GM12864 (cell line): ENCODE measurements at places on chromosomes 13 and 19.

GRCh38 chr13:23098161-23098907, 82.4 kb upstream of the SGCG start:
- no peak for DNase-seq

GRCh38 chr19:4684312-4685095, 14.4 kb upstream of the MYDGF start:
- DNase-seq = no peak

GRCh38 chr13:112980434-112980833, 11.4 kb downstream of the MCF2L start:
- DNase-seq = no peak

DNA sequence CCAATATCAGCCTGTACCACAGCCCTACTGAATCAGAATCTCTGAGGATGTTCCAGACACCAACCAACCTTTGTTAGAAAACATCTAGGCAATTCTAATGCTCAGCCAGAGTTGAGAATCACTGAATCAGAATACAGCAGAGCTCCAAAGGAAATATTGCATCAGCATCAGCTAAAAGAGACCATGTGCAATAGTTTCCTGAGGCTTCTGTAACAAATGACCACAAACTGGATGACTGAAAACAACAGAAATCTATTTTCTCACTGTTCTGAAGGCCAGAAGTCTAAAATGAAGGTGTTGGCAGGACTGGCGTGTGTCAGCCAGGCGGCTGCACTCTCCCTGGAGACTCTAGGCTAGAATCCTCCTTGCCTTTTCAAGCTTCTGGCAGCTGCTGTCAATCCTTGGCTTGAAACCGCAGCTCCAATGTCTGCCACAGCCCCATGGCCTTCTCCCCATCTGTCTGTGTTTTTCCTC, 1.2 kb upstream of the DCT start:
- no peak for DNase-seq

- DNase-seq = no peak
Measured at GRCh38 chr13:112574834-112575613, 12.9 kb downstream of the TUBGCP3 start.

GRCh38 chr13:68050761-68051160, 820.6 kb upstream of the PCDH9 start:
- no peak for DNase-seq

DNA sequence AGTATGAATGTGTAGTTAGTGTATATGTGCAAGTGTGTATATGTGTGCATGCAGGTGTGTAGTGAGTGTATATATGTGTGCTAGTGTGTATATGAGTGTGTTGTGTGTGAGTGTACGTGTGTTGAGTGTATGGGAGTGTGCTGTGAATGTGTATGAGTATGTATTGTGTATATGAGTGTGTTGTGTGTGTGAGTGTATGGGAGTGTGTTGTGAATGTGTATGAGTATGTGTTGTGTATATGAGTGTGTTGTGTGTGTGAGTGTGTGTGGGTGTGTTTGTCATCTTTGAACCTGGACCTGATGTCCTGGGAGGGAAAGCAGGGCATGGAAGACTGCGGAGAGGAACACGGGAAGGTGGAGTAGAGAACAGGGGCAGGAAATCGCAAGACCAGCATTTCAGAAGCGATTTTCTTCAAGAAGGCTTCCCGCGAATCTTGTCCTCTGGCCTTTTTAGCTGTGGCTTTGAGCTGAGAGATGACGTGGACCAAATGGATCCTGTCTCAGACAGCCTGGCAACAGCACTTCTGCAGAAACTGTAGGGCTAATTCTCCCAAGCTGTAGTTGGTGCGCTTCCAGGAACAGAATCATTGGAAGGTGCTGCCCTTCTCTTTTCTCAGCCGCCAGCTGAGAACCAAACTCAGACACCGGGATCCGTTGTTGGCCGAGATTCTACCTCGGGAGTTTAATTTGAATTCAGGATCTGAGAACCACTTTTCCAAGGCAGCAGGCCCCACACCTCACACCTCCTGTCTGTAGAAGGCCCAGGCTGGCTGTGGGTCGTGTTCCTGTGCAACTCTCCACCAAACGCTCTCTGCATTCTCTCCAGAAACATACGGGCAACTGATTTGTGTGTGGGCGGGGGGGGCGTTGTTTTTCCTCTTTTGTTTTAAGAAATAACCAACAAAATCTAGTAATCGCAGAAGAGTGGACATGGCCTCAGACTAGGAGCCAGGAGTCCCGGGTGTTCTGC, 94.7 kb upstream of the RAP2A start:
- DNase-seq = no peak

DNA sequence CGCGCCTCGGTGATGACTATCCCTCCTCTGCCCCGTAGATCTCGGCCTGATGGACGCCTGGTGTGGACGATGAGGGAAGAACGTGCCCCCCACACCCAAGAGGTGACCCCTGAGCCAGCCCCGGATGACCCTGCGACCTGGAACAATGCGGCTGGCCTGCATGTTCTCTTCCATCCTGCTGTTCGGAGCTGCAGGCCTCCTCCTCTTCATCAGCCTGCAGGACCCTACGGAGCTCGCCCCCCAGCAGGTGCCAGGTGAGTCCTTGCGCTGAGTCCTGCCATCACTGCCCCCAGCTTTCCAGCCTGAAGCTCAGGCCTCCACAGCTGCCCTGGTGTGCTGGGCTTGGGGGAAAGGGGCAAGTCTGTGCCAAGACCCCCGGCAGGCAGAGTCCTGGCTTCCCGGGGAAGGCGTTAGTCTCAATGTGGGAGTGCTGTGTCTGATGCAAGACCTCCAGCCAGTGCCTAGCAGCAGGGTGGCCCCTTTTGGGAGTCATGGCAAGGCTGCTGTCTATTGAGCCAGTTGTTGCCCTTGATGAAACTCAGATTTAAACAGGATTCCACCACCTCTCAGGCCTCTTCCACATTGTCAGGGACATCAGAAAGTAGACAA, 67.5 kb downstream of the CHST8 start:
- no peak for DNase-seq

- no peak for DNase-seq
Measured at GRCh38 chr19:29292153-29292552, 79.2 kb upstream of the UQCRFS1 start.

- DNase-seq = no peak
Measured at GRCh38 chr19:13599681-13600080, 93.4 kb upstream of the CACNA1A start.

DNA sequence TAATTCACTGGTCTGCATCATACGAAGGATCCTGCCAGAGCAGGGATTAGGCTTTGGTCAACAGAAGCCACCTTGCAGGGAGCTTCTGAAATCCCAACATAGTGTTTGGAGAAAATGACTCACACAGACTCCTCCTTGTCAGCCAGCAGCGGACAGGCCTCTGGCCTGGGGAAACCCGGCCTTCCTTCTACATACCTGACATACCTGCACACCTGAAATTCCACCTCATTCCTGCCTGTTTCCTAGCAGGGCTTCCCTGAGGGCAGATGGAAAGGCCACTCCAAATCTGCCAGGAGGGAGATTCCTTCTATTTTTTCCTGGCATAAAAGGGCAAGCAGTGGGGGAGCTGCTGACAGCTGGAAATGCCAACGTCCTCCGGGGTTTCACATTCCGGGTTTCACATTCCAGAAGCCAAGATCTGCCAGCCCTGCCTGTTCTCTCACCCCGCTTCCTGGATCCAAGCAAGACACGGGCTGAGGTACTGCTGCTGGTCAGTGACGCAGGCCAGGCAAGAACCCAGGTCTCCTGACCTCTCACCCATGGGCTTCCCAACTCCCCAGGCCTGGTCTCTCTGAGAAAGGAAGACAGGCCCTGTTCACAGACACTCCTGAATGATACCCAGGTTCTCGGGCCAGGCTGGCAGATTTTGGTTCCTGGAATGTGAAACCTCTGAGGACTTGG, 18.2 kb upstream of the IGFL1 start:
- DNase-seq = no peak
